Mesenteric fat pad (tissue), 1 donor: ENCODE measurements at places on chromosomes 2 and 18. TPM values are rescaled to one million over a fixed set of nuclear protein-coding genes. Genes with fewer than 3 reads are reported as not detected.

RAPGEF4 gene
- 10.4 TPM for total RNA-seq

HOXD8 gene
- 13.3 TPM for total RNA-seq

CRYGC gene
- total RNA-seq: not detected

RFTN2 gene
- 6.8 TPM for total RNA-seq

UGT1A5 gene
- total RNA-seq: not detected

IL1R2 gene
- 101 TPM for total RNA-seq

RAB31 gene
- total RNA-seq: 80.7 TPM

GRCh38 chr2:73859721-73860586 is 31.2 kb downstream of the STAMBP start:
- DNase-seq: no peak

- DNase-seq: no peak
Observed at GRCh38 chr2:143856978-143857377, 662.9 kb downstream of the ZEB2 start.

DNA sequence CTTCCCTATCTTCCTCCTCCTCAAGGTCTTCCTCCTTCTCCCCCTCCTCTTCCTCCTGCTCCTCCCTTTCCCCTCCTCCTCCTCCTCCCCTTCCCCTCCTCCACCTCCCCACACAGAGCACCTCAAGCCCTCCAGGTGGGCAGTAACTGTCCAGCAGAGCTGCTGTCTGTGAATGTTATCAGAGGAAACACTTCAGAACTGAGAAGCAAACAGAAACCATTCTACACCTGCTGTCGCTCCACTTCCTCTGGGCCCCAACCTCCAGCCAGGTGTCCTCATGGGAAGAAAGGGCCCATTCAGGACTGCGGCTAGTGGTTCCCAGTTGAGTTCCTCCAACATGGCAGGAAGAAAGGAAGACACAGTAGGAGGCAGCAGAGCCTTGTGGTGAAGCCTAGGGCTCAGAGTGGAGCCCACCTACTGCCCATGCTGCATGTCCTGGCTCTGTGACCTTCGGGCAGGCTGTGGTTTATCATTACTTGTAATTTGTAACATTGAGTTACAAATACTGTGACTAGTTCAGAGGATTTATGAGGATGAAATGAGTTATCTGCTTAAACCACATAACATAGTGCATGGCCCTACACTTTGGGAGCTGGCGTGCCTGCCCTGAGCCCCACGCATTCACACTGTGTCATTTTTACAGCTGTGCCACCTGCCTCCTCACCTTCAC is 165.9 kb upstream of the ID2 start:
- no peak for DNase-seq

DNA sequence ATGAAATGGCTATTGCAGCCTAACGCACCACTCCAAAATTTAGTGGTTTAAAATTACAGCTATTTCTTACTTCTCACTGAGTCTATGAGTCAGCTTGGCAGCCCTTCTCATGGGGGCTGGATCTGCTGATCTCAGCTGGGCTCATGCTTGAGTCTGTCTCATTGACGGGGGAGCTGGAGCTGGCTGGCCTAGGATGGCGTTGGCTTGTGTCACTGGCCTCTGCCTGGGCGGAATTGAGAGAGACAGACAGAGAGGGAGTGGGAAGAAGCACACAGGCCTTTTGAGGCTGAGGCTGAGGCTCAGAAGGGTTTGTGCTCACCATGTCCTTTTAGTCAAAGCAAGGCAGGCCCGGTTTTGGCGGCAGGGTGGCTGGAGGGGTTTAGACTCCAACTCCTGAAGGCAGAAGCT is 412.1 kb upstream of the MYT1L start:
- DNase-seq: no peak

DNA sequence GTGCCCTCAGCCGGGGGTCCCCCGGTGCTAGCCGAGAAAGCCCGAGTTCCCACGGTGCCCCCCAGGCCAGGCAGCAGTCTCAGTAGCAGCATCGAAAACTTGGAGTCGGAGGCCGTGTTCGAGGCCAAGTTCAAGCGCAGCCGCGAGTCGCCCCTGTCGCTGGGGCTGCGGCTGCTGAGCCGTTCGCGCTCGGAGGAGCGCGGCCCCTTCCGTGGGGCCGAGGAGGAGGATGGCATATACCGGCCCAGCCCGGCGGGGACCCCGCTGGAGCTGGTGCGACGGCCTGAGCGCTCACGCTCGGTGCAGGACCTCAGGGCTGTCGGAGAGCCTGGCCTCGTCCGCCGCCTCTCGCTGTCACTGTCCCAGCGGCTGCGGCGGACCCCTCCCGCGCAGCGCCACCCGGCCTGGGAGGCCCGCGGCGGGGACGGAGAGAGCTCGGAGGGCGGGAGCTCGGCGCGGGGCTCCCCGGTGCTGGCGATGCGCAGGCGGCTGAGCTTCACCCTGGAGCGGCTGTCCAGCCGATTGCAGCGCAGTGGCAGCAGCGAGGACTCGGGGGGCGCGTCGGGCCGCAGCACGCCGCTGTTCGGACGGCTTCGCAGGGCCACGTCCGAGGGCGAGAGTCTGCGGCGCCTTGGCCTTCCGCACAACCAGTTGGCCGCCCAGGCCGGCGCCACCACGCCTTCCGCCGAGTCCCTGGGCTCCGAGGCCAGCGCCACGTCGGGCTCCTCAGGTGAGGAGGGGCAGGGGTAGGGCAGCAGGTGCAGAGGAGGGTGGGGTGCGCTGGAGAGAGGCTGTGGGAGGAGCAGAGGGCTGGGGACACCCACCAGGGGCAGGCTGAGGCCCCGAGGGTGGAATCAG is 14.1 kb upstream of the GMPPA start:
- no peak for DNase-seq

GRCh38 chr18:44816050-44816449 is 135.4 kb downstream of the SETBP1 start:
- DNase-seq: no peak

DNA sequence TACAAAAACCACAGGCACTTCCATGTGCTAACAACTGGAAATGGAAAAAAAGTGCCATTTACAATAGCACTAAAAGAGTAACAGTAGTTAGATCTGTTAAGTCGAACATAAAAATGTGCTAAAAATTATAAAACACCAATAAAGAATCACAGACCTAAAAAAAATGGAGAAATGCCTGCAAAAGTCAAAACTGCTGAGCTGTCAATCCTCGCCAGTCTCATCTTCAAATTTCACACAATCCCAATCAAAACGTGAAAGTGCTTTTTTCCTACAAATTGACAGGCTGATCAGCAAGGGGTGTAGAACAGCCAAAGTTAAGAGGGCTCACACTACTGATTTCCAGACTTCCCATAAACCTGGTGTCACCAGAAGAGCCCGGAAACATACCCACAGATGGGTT is 53.2 kb downstream of the ANO7 start:
- DNase-seq: no peak

DNA sequence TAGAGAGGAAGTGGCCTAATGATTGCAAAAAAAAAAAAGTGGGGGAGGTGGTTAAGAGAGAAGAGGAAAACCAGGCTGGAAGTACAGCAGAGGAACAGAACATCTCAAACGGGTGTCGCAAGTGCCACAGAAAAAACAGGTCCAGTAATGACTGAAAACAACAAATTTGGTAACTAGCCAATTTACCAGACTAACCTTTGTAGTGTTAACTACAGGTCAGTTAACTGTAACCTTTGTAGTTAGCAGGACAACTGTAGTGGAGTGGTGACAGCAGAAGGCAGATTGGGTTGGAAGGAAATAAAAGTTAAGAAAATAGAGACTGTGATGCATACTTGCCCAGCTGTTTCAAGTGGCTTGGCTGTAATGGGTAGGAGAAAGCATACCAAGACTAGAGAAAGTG is 91.4 kb upstream of the CHST9 start:
- no peak for DNase-seq

DNA sequence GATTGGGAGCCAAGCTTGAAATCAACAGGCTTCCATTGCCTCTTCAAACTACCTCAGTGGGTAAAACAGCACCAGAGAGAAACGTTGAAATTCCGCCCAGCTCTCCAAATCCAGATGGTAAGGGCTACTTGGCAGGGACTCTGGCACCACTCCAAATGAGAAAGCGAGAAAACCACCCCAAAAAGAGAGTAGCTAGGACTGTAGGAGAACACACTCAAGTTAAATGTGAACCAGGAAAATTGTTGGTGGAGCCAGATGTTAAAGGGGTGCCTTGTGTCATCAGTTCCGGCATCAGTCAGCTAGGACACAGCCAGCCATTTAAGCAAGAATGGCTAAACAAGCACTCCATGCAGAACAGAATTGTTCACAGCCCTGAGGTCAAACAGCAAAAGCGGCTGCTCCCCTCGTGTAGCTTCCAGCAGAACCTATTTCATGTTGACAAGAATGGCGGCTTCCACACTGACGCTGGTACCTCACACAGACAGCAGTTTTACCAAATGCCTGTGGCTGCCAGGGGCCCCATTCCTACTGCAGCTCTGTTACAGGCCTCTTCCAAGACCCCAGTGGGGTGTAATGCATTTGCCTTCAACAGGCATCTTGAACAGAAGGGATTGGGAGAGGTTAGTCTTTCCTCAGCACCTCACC is 167.3 kb downstream of the ASXL3 start:
- DNase-seq: no peak

DNA sequence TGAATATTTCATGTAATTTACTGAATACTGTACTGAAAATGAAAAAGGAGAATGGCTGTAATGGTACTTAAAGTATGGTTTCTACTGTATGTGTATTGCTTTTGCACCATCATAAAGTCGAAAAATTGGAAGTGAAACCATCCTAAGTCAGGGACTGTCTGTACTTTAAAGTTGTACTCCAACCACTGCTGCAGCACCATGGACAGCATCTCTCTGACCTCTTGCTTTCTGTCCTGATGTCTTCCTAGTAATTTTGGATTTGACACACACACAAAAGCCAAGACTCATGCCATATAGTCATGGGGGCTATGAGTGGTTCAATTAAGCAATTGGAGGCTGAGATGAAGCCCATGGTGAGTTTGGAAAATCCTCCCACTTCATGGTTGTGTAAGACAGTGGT is 256.3 kb upstream of the PKDCC start:
- no peak for DNase-seq

- DNase-seq: no peak
Observed at GRCh38 chr2:195574312-195574711, 82.7 kb upstream of the SLC39A10 start.

- DNase-seq: no peak
Observed at GRCh38 chr2:170586571-170587095, 128.5 kb upstream of the SP5 start.

DNA sequence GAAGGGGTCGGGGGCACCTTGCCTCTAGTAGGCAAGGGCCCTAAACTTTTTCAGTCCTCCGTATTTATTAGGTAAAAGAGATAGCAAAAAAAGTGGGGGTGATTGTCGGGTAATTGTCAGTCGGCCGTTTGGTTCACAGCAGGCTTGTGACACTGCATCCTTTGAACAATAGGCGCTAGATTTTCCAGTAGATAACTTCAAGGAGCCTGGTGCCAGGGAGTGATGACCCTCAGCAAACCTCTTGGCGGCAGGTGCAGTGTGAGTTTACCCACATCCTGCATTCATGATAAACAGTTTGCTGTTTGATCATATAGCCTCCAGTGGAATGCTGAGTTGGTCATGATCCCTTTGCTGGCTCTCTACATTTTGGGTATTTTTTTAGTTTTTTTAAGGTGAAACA is 22.9 kb downstream of the SERPINB8 start:
- no peak for DNase-seq

- no peak for DNase-seq
Observed at GRCh38 chr2:230564805-230565779, 147.6 kb upstream of the CAB39 start.

DNA sequence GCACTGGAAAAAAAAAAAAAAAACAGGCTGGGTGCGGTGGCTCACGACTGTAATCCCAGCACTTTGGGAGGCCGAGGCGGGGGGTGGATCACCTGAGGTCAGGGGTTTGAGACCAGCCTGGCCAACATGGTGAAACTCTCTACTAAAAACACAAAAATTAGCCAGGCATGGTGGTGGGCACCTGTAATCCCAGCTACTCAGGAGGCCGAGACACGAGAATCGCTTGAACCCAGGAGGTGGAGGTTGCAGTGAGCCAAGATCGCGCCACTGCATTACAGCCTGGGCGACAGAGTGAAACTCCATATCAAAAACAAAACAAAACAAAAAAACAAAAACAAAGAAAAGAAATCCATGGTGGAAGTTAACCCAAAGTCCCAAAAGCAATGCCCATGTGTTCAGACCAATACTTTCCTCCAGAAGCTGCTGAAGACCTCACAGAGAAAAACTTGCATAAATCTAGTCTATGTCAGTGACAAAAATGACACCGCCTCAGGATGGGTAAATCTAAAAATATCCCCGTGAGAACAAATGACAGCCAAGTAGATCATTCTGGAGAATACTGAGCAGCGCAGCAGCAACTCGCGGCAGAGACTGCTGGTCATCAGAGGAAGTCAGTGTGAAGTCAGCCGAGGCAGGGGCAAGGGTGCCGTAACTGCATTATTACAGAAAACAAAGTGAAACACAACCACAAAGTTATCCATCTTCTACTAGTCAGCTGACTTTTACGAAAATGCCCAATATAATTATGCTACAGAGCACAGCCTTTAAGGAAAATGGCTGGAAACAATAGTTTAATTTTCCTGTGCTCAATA is 41.0 kb downstream of the LPIN2 start:
- no peak for DNase-seq

- no peak for DNase-seq
Observed at GRCh38 chr2:168084288-168084687, 163.1 kb downstream of the STK39 start.

DNA sequence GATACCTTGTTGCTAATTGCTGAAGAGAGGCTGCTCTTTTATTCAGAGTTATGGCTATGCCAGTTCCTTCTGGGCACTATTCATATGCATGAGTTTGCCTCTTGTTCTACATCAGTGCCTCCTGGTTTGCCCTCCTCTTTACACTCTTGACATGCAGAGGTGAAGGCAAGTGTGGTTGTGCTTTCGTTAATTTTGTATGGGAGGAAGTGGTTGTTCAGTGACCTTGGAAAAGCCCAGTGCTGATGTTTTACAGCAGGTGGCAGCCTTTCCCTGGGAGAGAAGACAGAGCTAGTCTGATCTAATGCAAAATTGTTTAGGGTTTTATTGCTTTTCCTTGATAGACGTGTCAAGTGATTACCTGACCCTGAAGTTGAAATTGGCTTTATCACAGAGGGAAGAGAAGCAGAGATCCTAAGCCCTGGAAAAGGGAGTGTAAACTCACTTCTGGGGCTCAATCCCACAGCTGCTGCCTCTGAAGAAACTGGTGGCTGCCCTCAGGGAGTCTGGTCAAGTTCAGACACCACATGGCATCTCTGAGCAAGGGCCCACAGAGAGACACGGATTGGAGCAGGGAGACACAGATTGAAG is 30.5 kb upstream of the VPS54 start:
- DNase-seq: no peak

- DNase-seq: no peak
Observed at GRCh38 chr2:165407466-165407865, 62.0 kb upstream of the CSRNP3 start.
